Endothelial cell of umbilical vein (primary cell): ENCODE measurements at places on chromosomes 1 and 21. TPM values are rescaled to one million over a fixed set of nuclear protein-coding genes. Genes with fewer than 3 reads are reported as not detected.
A peak's percentile ranks its signal among the peaks of the same experiment; 100 is the strongest.

- H3K27ac ChIP-seq = no peak overlapping the region
- no peaks in the 10 kb centered on the region for H3K27me3 ChIP-seq
- no peaks in the 10 kb centered on the region for H3K4me1 ChIP-seq
- no peaks in the 10 kb centered on the region for H3K36me3 ChIP-seq
- DNase-seq = no peak
Observed at GRCh38 chr1:181369416-181369815, 113.9 kb upstream of the CACNA1E start.

GRCh38 chr21:42358261-42358660 is 7.5 kb upstream of the TFF2 start:
- H3K4me1 ChIP-seq = no peaks in the 10 kb centered on the region
- DNase-seq = no peak
- peaks cover 1% of the 10 kb centered on the region for H3K27me3 ChIP-seq
- no peak overlapping the region for H3K27ac ChIP-seq
- no peak overlapping the region for H3K4me3 ChIP-seq

DAB1 gene
- not detected in 2 replicates for polyA plus RNA-seq

- DNase-seq = no peak
- no peak overlapping the region for H3K27ac ChIP-seq
- H3K36me3 ChIP-seq = no peaks in the 10 kb centered on the region
- H3K4me3 ChIP-seq = no peak overlapping the region
Observed at GRCh38 chr1:247386687-247387086, 29.3 kb upstream of the NLRP3 start.

ZNF648 gene
- polyA plus RNA-seq = not detected in 2 replicates

- H3K27me3 ChIP-seq = no peaks in the 10 kb centered on the region
- H3K4me3 ChIP-seq = no peak overlapping the region
- H3K36me3 ChIP-seq = no peaks in the 10 kb centered on the region
- peaks cover 15% of the 10 kb centered on the region for H3K4me1 ChIP-seq
Observed at GRCh38 chr1:202154766-202155477, 5.5 kb downstream of the PTPN7 start.

- no peak overlapping the region for H3K4me3 ChIP-seq
- no peaks in the 10 kb centered on the region for H3K36me3 ChIP-seq
- H3K27me3 ChIP-seq = no peaks in the 10 kb centered on the region
- no peak for DNase-seq
- H3K27ac ChIP-seq = no peak overlapping the region
Observed at GRCh38 chr1:11602424-11602823, 51.8 kb downstream of the FBXO2 start.

DNA sequence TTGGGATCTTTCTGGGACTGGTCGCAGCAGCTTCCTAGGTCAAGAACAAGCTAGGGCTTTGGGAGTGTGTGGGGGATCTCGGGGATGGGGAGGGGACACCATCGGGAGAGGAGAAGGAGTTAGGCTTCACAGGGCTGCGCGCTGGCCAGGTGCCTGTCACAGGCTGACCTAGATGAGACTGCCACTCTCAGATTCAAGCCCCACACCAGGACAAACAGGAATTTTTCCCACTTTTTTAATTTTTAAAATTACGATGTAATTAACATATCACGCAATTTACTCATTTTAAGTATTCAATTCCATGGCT is 180.6 kb downstream of the CAMTA1 start:
- H3K27ac ChIP-seq = no peak overlapping the region
- H3K4me3 ChIP-seq = no peak overlapping the region
- H3K4me1 ChIP-seq = no peaks in the 10 kb centered on the region
- no peak for DNase-seq
- no peaks in the 10 kb centered on the region for H3K36me3 ChIP-seq
- peaks cover 3% of the 10 kb centered on the region for H3K27me3 ChIP-seq

- no peak overlapping the region for H3K4me3 ChIP-seq
- peak overlapping the region; percentile 83 for H3K27ac ChIP-seq
- DNase-seq = peak; percentile 78
- H3K27me3 ChIP-seq = no peaks in the 10 kb centered on the region
- H3K4me1 ChIP-seq = peaks cover 25% of the 10 kb centered on the region
Observed at GRCh38 chr1:186188004-186188539, 187.0 kb downstream of the TPR start.

GRCh38 chr1:78267513-78268218 is 221.9 kb downstream of the GIPC2 start:
- H3K36me3 ChIP-seq = no peaks in the 10 kb centered on the region
- peaks cover 5% of the 10 kb centered on the region for H3K27me3 ChIP-seq
- no peak overlapping the region for H3K4me3 ChIP-seq
- H3K27ac ChIP-seq = no peak overlapping the region
- H3K4me1 ChIP-seq = no peaks in the 10 kb centered on the region

- no peak overlapping the region for H3K4me3 ChIP-seq
- H3K27ac ChIP-seq = no peak overlapping the region
- H3K4me1 ChIP-seq = no peaks in the 10 kb centered on the region
- no peaks in the 10 kb centered on the region for H3K27me3 ChIP-seq
- no peak for DNase-seq
Observed at GRCh38 chr1:245336149-245336983, 181.6 kb downstream of the KIF26B start.

RGS1 gene
- not detected in 2 replicates for polyA plus RNA-seq

RGS8 gene
- polyA plus RNA-seq = not detected in 2 replicates

DNA sequence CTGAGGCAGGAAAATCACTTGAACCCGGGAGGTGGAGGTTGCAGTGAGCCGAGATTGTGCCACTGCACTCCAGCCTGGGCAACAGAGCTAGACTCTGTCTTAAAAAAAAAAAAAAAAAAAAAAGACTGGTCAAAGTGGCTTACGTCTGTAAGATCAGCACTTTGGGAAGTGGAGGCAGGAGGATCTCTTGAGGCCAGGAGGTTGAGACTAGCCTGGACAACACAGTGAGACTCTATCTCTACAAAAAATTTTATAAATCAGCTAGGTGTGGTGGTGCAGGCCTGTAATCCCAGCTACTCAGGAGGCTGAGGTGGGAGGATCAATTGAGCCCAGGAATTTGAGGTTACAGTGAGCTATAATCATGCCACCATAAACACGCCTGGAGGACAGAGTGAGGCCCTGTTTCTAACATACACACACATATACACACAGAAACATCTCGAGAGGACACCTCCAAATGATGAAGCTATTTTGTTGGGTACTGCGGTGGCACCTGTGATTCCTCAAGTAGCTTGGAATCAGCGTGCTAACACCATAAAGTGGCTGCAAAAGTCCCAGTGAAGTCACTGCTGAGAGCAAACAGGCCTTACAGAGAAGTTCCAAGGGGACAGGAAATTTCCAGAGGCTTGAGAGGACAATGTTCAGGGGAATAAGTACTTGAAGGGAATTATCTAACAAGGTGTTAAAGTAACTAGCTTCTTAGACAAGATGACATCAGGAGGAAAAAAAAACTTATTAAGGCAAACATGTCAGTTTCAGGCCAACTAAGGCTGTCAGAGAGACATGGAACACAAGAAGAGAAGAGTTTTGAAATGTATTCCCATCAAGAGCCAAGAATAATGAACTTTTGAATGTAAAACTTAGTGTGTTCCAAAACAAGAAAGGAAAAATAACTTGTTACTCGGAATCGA is 1.3 kb downstream of the NADK start:
- H3K27ac ChIP-seq = peak overlapping the region; percentile 16
- H3K4me1 ChIP-seq = peaks cover 7% of the 10 kb centered on the region
- H3K4me3 ChIP-seq = peak overlapping the region; percentile 88
- H3K36me3 ChIP-seq = no peaks in the 10 kb centered on the region
- no peaks in the 10 kb centered on the region for H3K27me3 ChIP-seq
- peak; percentile 41 for DNase-seq

TNNI3K gene
- polyA plus RNA-seq = 0.69 and 0.86 TPM in 2 replicates

PLEKHA6 gene
- polyA plus RNA-seq = 2.1 and 2.4 TPM in 2 replicates

- no peaks in the 10 kb centered on the region for H3K36me3 ChIP-seq
- no peaks in the 10 kb centered on the region for H3K4me1 ChIP-seq
- no peak for DNase-seq
- H3K27ac ChIP-seq = no peak overlapping the region
Observed at GRCh38 chr1:74395571-74395970, 116.8 kb downstream of the LRRC53 start.

OR2T35 gene
- polyA plus RNA-seq = not detected in 2 replicates

KRTAP12-2 gene
- polyA plus RNA-seq = not detected in 2 replicates

GRCh38 chr1:172105230-172105629 is 263.9 kb downstream of the DNM3 start:
- H3K36me3 ChIP-seq = no peaks in the 10 kb centered on the region
- no peaks in the 10 kb centered on the region for H3K27me3 ChIP-seq
- no peak overlapping the region for H3K27ac ChIP-seq
- DNase-seq = no peak
- no peak overlapping the region for H3K4me3 ChIP-seq

LRRC53 gene
- polyA plus RNA-seq = not detected in 2 replicates

GRCh38 chr21:43986544-43987451 is 25.3 kb upstream of the TRAPPC10 start:
- DNase-seq = no peak
- no peak overlapping the region for H3K27ac ChIP-seq
- peaks cover 1% of the 10 kb centered on the region for H3K36me3 ChIP-seq
- no peaks in the 10 kb centered on the region for H3K4me1 ChIP-seq

MAP3K21 gene
- 0.48 and 0.65 TPM in 2 replicates for polyA plus RNA-seq

KLHDC9 gene
- polyA plus RNA-seq = 2.6 and 3.2 TPM in 2 replicates

UBE2U gene
- not detected in 2 replicates for polyA plus RNA-seq

- no peaks in the 10 kb centered on the region for H3K36me3 ChIP-seq
- no peaks in the 10 kb centered on the region for H3K4me1 ChIP-seq
- no peak overlapping the region for H3K27ac ChIP-seq
- H3K27me3 ChIP-seq = no peaks in the 10 kb centered on the region
- no peak for DNase-seq
Observed at GRCh38 chr1:229204921-229205777, 65.8 kb upstream of the RAB4A start.

HMCN1 gene
- 16.0 and 24.1 TPM in 2 replicates for polyA plus RNA-seq

- no peak overlapping the region for H3K27ac ChIP-seq
- H3K4me3 ChIP-seq = no peak overlapping the region
- no peaks in the 10 kb centered on the region for H3K27me3 ChIP-seq
Observed at GRCh38 chr1:204503122-204503912, 8.7 kb upstream of the PIK3C2B start.

- no peak overlapping the region for H3K27ac ChIP-seq
- no peak overlapping the region for H3K4me3 ChIP-seq
- no peak for DNase-seq
- H3K4me1 ChIP-seq = no peaks in the 10 kb centered on the region
Observed at GRCh38 chr1:38789498-38790169, 69.9 kb downstream of the RRAGC start.

GRCh38 chr1:55302972-55303371 is 87.8 kb upstream of the USP24 start:
- no peak for DNase-seq
- no peaks in the 10 kb centered on the region for H3K36me3 ChIP-seq
- H3K27ac ChIP-seq = no peak overlapping the region

PLA2G2A gene
- not detected in 2 replicates for polyA plus RNA-seq

- H3K4me1 ChIP-seq = no peaks in the 10 kb centered on the region
- H3K36me3 ChIP-seq = no peaks in the 10 kb centered on the region
- DNase-seq = no peak
Observed at GRCh38 chr1:235023711-235024439, 104.8 kb downstream of the TOMM20 start.

NPPB gene
- polyA plus RNA-seq = not detected in 2 replicates

DNA sequence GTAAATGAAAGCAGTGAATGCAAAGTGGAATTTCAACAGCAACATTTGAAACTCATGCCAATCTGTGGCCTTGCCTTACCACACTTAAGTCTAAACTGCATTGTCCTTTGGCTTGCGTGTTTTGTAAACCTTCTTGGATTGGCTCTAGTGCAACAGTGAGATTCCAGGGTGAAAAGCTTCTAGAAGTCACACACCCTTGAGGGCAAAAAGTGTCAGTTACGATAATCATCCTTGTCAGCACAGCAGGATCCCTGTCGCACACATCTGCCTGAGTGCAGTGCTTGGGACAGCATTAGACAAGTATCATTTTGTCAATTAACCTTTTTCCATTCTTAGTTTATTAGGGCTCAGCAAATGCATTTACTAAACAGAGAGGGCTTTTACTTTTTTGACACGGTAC is 243.4 kb upstream of the PTBP2 start:
- H3K4me3 ChIP-seq = no peak overlapping the region
- no peaks in the 10 kb centered on the region for H3K36me3 ChIP-seq
- H3K27ac ChIP-seq = no peak overlapping the region
- no peak for DNase-seq

GRCh38 chr1:204941421-204942338 is 71.0 kb downstream of the NFASC start:
- peak; percentile 63 for DNase-seq
- H3K27ac ChIP-seq = no peak overlapping the region
- peaks cover 5% of the 10 kb centered on the region for H3K27me3 ChIP-seq
- no peak overlapping the region for H3K4me3 ChIP-seq
- no peaks in the 10 kb centered on the region for H3K4me1 ChIP-seq

TSSK3 gene
- polyA plus RNA-seq = 0.48 and 0.65 TPM in 2 replicates

ARMH1 gene
- polyA plus RNA-seq = 0.17 and 0.48 TPM in 2 replicates
